Effector memory CD8-positive, alpha-beta T cell (primary cell): ENCODE measurements at places on chromosomes 2 and 18.

DNA sequence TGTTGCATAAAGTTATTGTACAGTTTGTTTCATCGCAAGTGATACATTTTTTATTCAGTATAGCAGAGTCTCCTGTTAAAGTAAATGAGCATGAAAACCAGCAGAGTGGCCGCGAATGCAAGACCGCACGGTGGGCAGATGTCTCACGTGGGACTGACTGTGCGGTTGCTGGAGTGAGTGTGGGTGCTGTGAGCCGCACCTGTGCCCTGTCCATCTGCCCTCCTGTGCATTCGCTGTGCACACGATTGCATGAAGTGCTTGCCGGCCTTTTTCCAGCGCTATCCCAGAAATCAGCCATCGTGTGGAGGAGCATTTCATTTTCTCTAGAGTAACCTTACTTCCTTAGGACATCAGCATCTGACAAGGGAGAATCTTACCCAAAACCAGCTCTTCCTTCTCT lies 118.7 kb downstream of the RNF144A start:
- no peak for DNase-seq

DNA sequence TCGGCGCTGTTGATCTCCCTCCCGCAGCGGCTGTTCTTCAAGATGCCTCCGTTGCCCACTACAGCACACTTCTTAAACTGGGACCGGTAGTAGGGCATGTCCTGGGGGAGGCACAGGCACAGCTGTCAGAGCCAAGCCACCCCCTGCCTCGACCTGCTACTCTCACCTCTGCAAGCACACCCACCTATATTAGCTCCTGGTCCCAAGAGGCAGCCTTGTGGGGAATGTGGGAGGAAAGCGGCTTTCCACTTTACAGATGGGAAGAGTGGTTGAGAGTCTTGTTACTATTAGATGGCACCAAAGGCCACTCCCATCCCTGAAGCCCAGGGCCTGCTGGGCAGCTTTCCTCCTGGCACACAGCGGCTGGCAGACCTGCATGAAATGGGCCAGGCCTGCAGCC lies 29.2 kb upstream of the LOXHD1 start:
- DNase-seq: no peak

GRCh38 chr2:37232131-37232933 lies 874 bp downstream of the NDUFAF7 start:
- DNase-seq: no peak

- DNase-seq: no peak
Measured at GRCh38 chr2:88580088-88580487, 47.2 kb downstream of the EIF2AK3 start.

DNA sequence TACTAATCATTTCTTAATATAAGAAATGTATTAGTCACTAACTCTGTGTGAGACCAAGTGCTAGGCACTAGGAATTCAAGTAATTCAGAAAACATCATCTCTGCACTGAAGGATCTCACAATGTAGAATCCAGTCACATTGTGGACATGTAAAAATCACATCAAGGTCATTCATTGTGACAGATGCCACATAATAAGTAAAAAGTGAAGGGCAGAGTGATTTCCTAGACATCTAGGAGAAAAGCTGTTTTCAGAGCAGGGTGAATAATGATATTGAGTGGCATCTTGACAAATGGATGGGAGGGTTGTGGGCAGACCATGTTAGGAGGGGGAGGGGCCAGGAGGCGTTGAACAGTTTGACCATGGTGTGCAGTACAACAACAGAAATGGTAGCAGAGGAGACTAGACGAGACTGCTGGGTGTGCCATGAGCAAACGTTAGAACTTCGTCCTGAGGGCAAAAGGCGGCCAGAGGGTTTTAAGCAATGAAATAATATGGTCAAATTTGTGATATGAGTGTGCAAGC lies 93.8 kb downstream of the DTNA start:
- no peak for DNase-seq

GRCh38 chr2:3209258-3209657 lies 168.4 kb downstream of the EIPR1 start:
- DNase-seq: no peak

- DNase-seq: peak; percentile 36
Measured at GRCh38 chr2:113700186-113700841, 56.1 kb downstream of the SLC35F5 start.

GRCh38 chr2:197037863-197038398 lies 111.4 kb upstream of the PGAP1 start:
- DNase-seq: no peak

- no peak for DNase-seq
Measured at GRCh38 chr2:180133736-180134135, 126.6 kb upstream of the CWC22 start.

DNA sequence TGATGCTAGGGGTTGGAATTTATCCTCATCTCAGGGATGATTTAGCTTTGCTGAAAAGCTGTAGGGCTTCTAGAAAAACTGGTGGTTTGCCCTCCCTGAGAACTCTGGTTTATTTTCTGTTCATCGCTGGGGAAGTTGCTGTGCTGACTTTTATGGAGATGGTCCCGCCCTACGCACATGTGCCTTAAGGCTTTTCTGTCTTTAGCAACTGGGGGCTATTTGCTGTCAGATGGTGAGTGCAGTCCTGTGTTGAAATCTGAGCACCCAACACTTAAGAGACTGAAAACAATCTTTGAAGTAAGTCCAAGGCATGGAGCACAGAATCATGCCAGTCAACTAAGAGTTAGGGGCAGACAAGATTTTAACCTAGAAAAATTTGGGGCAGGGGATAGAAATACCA lies 2148.4 kb upstream of the CELF4 start:
- DNase-seq: no peak

DNA sequence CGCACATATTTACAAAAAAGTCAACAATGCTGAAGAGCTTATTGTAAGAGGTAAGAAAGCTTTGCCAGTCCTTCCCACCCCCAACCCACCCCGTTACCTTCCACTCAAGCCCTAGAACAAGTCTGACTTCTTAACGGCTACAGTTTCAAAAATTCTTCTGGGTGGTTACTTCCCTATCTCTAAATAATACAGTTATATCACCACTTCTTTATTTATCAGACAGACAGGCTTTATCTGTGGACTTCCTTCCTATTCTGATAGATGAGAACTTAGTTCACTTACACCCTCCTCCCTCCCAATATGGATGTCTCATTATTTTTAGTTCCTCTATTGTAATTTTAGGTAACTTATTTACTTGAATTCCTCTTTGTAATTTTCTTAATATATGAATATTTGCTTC lies 26.7 kb upstream of the ACTR3 start:
- no peak for DNase-seq

GRCh38 chr2:9331704-9332103 lies 91.6 kb downstream of the ITGB1BP1 start:
- no peak for DNase-seq

- no peak for DNase-seq
Measured at GRCh38 chr2:168686452-168687191, 115.8 kb upstream of the NOSTRIN start.

GRCh38 chr18:6355789-6356589 lies 58.7 kb downstream of the L3MBTL4 start:
- DNase-seq: no peak

GRCh38 chr18:23211146-23211545 lies 75.9 kb downstream of the CABLES1 start:
- DNase-seq: no peak

GRCh38 chr2:197372592-197372991 lies 62.0 kb upstream of the ANKRD44 start:
- DNase-seq: no peak

GRCh38 chr2:84782717-84783442 lies 98.0 kb downstream of the TRABD2A start:
- DNase-seq: peak; percentile 46

DNA sequence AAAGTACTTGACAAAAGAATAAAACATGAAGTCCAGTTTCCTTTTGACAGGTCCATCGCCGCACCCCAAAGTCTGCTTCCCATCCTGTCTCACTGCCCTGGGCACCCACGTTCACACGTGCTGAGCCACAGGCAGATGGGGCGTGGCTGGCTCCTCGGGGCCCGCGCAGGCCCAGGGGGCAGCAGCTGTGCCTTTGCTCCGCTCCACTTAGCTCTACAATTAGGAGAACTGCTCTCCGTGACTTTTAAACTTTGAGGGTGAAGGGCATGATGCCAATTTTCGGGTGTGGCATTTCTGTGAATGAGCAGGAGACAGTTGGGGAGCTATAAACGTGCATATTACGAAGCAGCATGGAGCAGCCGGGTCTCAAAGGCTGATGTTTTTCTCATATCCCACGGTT lies 152.4 kb downstream of the TDRD15 start:
- no peak for DNase-seq

GRCh38 chr2:61512768-61513398 lies 25.3 kb downstream of the XPO1 start:
- no peak for DNase-seq

DNA sequence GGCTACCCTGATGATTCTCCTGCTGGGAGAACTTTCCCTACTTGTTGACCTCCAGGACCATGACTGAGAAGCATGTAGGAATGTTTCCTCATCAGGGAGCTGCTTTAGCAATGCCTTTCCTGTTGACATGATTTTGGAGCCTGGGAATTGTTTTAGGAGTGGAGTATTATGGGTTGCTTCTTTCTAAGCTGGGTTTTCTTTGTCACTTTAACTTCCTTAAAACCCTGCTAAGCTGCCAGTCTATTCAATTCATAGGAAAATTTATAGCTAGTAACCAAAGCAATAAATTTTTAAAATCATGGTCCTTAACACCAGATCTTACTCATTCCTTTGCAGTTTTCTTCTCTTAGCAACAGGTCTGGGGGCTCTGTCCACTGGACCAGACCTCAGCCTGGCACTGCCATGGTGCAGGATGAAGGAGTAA lies 125.6 kb upstream of the TACR1 start:
- no peak for DNase-seq
